Common myeloid progenitor, CD34-positive (primary cell): ENCODE measurements at places on chromosomes 5 and 9.

DNA sequence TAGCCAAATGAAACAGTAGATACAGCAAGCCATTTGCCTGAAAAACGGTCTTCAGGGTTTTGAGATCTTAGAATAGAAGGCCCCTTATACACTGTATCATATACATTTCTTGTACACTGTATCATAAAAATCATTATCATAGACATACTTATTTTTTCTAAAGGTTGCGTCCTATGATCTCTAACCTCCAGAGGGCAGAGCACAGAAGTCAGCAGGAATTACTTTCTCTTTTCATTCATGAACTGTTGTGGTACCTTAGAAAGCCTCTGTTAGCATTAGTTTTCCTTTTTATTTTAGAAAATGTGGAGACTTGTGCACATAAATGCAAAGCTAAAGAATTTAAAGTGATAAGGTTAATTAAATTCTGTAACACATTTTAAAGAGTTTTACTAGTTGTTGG is 115.4 kb downstream of the OXCT1 start:
- DNase-seq: peak; percentile 66

DNA sequence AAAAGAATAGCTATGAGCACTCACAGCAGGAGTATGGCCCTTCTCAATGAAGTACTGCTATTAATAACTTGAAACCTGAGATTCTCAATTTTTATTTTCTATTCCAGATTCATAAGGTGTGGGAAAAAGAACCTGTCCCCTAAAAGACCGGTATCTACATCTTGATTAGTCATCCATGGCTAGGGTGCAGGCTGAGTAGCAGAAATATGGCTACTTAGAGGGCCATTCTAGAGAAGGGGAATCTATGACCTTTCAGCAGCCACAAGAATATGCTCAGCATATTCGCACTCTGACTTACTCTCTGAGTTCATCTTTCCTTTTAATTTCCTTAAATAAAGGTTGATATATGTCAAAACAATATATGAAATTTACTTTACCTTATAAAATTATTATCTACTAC is 27.7 kb downstream of the WDR36 start:
- DNase-seq: no peak

DNA sequence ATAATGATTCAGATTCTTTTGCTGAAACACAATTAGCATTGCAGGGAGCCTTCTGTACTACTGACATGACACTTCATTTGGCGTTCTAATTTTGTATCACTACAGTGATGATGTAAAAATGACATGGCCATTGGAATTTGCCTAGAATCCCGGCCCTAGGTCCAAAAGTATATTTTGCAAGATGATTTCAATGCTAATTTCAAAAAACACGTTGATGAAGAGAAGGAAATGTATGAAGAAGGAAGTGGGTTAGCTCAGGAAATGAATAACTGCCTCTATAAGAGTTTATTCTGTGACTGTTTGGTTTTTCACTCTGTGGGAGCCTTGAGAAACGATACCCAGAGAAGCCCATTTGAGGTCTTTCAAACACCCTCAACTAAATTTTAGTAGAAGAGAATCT is 59.3 kb downstream of the OSTF1 start:
- DNase-seq: peak; percentile 20

- no peak for DNase-seq
Measured at GRCh38 chr9:119026120-119026519, 343.1 kb downstream of the BRINP1 start.

GRCh38 chr9:16726718-16727451 is 143.6 kb downstream of the BNC2 start:
- DNase-seq: peak; percentile 48

DNA sequence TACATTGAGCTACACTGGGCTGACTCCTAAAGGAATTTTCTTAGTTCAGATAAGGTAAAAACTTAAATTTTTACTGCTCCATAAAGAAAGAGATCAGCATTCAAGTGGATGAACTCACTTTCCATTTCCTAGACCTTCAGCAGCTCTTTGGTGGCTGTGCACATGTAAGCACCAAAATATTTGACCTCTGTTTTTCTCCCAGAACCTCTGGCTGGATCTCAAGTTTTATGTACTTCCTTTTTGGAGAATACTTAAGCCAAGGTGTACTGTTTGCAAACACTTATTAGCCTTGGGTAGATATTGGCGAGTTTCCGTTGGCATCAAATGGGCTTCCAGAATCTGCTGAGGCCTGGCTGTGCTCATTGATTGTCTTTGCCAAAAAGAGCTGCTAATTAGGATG is 10.3 kb downstream of the TNC start:
- DNase-seq: no peak

- no peak for DNase-seq
Measured at GRCh38 chr5:154984946-154985516, 28.5 kb upstream of the KIF4B start.

- DNase-seq: peak; percentile 92
Measured at GRCh38 chr5:32709750-32710549, 1.2 kb upstream of the NPR3 start.

DNA sequence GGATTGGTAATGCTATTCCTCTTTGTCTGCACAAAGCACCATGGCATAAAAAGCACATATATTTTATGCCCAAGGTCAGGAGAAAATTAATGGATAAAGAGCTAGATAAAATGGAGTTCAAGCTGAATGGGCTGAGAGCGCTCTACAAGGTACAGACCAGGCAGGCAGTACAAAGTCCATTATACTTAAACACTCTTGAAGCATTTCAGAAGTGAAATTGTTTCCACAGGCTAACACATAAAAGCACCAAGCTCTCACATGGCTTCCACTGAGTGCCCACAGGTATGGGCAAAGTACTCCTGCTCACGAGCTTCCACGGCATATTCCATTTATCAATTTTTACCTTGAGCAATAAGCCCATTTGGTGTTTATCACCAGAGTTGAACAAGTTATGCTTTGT is 771.2 kb upstream of the DMAC1 start:
- DNase-seq: no peak

- no peak for DNase-seq
Measured at GRCh38 chr5:143426437-143426991, 23.0 kb upstream of the NR3C1 start.

GRCh38 chr5:166356096-166356495 is 1935.3 kb upstream of the WWC1 start:
- no peak for DNase-seq

GRCh38 chr5:61327760-61328753 is 4.0 kb upstream of the ZSWIM6 start:
- no peak for DNase-seq

- DNase-seq: no peak
Measured at GRCh38 chr9:32339424-32339823, 45.0 kb upstream of the ACO1 start.

GRCh38 chr9:80061096-80061495 is 489.3 kb downstream of the TLE4 start:
- DNase-seq: no peak

GRCh38 chr5:179128976-179129375 is 68.8 kb downstream of the ZNF354C start:
- no peak for DNase-seq

DNA sequence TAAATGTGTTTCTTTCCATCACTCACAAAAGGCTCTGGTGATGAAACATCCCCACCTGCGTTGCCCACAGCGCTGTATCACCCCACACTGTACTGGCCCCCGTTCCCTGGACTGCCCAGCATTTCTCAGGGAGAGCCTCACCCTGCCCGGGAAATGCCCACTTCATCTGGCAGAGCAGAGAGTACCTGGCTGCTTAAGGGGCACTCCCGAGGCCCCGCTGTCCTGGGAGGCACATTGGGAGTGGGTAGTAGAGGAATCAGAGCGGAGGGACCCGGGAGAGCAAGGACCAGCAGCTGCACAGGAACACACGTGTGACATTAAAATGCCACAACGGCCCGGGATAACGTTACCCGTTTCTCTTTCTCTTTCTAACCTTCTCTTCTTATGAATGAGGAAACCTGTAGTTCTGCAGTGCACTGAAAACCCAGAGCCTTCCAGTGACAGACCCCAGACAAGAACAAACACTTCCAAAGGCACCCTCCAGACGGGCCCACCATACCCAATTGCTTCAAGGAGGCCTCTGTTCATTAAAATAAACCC is 110.0 kb downstream of the ROR2 start:
- peak; percentile 4 for DNase-seq

- DNase-seq: no peak
Measured at GRCh38 chr9:3138231-3139229, 294.6 kb upstream of the PUM3 start.

DNA sequence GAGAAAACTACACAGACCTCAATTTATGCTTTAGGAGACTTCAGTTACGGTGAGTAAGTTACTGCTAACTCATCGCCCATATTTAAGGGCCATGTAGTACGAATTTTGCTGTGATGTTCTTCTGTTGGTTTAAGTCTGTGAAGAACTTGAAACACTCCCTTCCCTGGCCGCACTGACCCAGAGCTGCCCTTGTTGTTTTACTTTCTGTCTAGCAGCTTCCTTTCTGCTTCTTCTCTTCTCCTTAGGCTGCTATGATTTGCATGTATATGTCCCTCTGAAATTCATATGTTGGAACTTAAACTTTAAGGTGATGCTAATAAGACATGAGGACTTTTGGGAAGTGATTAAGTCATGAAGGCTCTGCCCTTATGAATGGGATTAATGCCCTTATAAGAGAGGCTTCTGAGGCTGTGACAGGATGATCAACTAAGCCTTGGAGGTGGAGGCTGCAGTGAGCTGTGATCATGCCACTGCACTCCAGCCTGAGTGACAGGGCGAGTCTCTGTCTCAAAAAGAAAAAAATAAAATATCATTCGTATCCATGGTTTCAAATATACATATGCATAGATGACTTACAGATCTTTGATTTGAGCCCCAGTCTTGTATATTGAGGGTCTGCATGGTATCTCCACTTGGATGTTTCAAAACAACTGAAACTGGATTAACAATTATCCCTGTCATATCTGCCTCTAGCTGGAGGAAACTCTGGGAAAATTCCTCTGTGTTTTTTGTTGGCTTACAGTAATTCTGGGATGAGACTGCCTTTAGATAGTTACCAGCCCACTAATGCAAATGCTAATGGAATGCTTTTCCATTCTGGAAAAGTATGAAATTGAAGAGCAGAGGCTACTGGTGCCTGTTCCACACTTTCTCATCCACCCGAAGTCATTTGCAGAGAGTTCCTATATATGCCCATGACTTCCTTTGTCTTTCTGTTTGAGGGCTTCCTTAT is 263.4 kb upstream of the ACTBL2 start:
- DNase-seq: no peak

GRCh38 chr5:54234304-54234933 is 76.0 kb downstream of the ARL15 start:
- DNase-seq: peak; percentile 76

DNA sequence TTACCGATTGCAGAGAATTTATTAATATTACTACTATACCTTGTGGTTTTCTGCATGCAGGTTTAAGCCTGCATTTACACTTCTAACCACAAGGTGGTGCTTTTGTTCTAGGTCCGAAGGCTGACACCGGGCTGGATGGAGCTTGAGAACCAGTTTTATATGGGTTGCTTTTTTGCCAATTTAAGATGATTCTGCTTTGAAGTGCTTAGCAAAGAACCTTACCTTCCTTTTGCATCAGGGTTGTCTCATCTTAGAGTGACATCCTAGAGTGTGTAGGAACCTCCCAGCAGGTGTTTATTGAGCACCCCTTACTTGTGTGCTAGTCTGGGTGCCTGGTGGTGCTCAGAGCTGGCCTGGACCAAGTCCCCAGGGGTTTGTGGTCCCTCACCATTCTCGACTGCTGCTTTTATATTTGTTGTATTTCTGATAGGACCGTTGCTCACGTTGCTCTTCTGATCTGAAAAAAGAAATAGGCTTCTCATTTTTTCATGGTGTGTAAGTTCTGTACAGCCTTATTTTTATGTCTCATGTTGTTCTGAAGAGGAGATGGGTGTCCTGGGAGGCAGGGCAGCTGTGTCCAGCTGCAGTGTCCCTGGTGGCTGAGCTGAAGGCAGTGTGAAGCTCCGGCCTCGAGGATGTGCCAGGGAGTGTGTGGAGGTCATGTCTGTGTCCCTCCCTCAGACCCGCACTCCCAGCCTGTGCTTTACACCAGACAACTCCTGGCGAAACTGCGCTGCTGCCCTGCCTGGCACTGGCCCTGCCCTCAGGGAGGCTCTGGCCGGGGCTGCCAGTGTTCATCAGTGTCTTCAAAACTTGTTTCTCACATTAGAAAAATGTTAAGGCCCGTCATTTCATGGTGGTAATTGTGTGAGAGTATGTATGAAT is 54.3 kb downstream of the EHMT1 start:
- DNase-seq: peak; percentile 64

- peak; percentile 59 for DNase-seq
Measured at GRCh38 chr5:136062366-136063274, 33.8 kb downstream of the TGFBI start.

GRCh38 chr5:135116160-135116561 is 82.1 kb upstream of the PITX1 start:
- DNase-seq: no peak

- DNase-seq: peak; percentile 39
Measured at GRCh38 chr5:17995997-17996396, 361.7 kb downstream of the TAF11L14 start.

DNA sequence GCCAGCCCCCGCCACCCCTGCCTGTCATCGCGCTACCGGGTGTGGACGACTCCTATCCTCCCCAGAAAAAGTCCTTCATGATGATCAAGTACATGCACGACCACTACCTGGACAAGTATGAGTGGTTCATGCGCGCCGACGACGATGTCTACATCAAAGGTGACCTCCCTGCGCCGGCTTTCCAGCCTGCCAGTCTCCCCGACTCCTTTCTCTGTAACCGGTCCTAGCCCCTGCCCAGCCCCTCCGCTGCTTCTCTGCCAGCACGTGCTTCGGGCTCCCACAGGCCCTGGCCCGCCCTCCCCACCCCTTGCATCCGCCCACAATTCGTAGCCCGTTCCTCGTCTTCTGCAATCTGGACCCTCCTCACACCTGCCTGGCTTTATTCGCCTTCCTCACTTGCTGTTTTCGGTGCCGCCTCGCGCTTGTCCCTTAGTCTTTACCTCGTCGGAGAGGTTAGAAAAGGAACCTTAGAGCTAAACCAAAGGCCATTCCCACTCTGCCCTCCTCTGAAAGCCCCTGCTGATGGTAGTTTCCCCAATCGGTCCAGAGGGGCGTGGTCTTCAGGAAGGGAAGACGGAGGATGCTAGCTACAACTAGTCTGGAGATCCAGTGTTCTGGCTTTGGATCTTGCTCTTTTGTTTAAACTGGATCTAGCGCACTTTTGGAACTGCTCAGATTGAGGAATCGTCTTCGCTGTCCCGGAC is 1.4 kb downstream of the CHSY3 start:
- DNase-seq: peak; percentile 34

GRCh38 chr5:125484742-125485641 is 738.6 kb upstream of the ZNF608 start:
- DNase-seq: peak; percentile 44

- no peak for DNase-seq
Measured at GRCh38 chr9:16421532-16421931, 448.9 kb downstream of the BNC2 start.

- DNase-seq: peak; percentile 56
Measured at GRCh38 chr9:23821375-23822181, 4.5 kb downstream of the ELAVL2 start.
